Activated naive CD4-positive, alpha-beta T cell treated with anti-CD3 and anti-CD28 coated beads for 36 hours (primary cell): ENCODE measurements at places on chromosomes 12 and 14.

- DNase-seq: no peak
These were observed 365 bp downstream of the CCDC59 start for GRCh38 chr12:82357845-82358199.

DNA sequence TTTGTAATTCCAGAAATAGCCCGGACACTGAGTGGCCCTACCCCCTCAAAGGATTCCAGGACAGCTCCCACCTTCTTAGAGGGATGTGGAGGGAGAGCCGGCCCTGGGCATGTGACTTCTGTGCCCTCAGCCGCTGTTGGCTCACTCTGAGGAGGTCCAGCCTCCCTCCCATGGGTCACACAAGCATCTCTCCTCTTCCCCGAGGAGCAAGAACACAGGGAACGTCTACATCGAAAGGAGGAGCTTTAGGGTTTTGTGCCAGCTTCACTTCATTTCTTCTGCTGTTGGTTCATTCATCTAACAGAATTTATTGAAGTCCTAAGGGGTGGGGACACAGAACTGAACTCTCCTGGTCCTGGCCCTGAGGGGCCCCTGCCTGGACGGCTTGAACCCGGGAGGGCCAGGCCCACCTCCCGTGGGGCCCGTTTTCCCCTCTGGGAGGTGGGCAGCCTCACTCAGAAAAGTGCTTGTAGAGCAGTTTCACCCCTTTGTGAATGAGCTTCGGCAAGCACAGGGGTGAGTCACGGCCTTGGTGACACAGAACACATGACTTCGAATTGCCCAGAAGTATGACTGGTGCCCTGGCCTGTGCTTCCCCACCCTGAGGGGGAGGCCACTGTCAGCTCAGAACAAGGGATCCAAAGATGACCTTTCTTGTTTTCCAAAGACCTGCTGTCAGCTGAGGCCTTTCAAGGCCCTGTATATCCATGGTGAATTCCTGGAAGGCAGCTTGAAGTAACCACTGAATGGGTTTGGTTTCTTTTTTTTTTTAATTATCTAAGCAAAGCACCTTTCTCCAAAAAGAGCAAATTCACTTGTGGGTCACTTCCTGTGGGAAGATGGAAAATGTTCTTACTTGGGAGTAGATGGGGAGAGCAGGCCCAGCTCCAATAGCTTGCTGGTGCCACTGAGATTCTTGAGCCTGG, 39.2 kb downstream of the NFKBIA start:
- DNase-seq: peak; percentile 94

DNA sequence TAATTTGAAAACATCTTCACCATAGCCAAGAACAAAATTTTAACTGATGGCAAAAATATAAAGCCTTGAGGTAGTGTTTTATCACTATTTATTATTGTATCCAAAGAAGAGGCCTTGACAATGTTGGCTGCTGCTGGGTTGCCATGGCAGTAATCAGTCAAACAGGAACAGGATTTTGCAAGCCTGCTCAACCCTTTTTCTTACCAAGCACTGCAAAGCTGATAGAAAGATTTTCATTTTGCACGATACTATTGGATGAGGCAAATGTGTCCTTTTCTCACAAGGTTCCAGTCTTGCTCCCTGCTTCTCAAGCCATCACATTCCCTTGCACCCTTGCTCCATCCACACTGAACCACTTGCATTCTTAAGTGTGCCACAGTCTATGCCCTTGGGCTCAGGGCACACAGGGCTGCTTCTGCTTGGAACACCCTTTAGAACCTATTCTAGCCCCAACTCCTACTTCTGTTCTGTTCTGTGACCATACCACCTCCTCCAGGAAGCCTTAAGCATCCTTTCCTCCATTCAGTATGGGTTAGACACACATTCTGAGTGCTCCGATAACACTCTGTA, 76.5 kb upstream of the AMIGO2 start:
- peak; percentile 25 for DNase-seq

- DNase-seq: no peak
These were observed 396.8 kb downstream of the NUAK1 start for GRCh38 chr12:105741786-105742566.

GRCh38 chr12:128813883-128814282, 9.9 kb downstream of the SLC15A4 start:
- no peak for DNase-seq
